ENCODE measurements at places on chromosomes 3 and 15.

DNA sequence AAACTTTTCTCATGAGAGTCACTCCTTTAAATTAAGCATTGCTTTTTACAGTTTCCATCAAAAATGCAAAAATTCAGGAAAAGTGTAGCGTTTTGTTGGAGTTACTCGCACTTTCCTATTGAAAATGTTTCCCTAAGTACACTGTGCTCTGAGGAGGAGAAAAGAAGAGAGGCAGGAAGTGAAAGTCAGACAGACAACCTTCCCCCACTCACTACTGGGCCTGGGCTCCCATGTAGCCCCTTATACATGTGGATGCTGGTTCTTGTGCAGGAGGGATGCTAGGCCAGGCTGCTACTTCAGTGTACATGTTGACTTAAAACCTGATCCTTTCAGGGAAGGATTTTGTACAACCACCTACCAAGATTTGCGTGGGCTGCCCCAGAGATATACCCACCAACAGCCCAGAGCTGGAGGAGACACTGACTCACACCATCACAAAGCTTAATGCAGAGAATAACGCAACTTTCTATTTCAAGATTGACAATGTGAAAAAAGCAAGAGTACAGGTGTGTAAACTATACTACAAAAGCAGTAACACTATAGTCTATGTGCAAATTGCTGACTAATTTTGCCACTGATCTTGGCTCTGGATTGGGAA lies 15.1 kb downstream of the KNG1 start:
- no peak for DNase-seq

- no peak for DNase-seq
These were observed 20.9 kb downstream of the CEMIP start for GRCh38 chr15:80800067-80800466.

GRCh38 chr15:52448011-52448890 lies 80.4 kb downstream of the MYO5A start:
- no peak for DNase-seq

DNA sequence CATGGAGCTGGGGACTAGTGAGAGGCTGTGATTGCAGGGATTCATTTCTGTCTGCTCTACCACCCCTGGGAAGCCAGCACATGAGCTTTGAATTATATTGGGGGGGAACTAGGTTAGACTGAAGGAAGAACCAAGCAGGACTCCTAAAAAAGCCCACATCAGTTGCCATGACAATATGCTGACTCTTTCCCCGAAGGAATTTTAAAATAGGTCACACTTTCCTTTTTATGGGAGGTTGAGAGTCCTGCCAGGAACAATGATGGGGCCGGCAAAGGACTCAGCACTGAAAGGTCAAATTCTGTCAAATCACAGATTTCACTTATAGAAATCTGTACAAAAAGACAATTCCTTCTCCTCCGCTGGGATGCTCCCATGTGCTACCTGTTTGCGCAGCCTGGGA lies 130.8 kb downstream of the ZNF621 start:
- DNase-seq: no peak

- no peak for DNase-seq
These were observed 120.9 kb downstream of the NEDD4 start for GRCh38 chr15:55872471-55872870.

- DNase-seq: no peak
These were observed 17.8 kb downstream of the SPTBN5 start for GRCh38 chr15:41876007-41876406.

GRCh38 chr3:8385848-8386620 lies 115.6 kb upstream of the LMCD1 start:
- DNase-seq: peak; percentile 27

DNA sequence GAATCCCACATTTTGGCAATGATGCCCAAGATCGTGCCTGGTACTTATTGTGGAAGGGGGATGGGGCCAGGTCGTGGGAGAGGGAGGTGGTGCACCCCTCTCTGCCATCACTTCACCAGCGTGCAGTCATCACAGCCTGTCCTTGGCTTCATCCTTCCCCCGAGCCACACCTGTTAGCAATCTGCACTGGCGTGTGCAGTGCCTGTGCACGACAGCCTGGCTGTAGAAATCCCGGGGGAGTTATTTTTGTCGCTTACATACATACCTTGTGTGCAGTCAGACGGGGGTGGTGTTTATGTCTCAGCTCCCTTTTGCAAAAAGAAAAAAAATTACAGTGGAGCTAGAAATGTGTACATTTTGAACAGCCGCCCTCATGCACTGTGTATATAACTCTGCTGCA lies 216.0 kb downstream of the TLE3 start:
- DNase-seq: no peak

- DNase-seq: peak; percentile 63
These were observed 113.5 kb upstream of the SLC7A14 start for GRCh38 chr3:170699158-170700053.

- no peak for DNase-seq
These were observed 82.6 kb upstream of the MAGI1 start for GRCh38 chr3:66121318-66121717.

GRCh38 chr3:89740881-89741177 lies 633.4 kb downstream of the EPHA3 start:
- DNase-seq: no peak

- DNase-seq: no peak
These were observed 2.1 kb downstream of the CCDC51 start for GRCh38 chr3:48437812-48438211.

GRCh38 chr15:44264148-44264547 lies 24.4 kb upstream of the GOLM2 start:
- no peak for DNase-seq

DNA sequence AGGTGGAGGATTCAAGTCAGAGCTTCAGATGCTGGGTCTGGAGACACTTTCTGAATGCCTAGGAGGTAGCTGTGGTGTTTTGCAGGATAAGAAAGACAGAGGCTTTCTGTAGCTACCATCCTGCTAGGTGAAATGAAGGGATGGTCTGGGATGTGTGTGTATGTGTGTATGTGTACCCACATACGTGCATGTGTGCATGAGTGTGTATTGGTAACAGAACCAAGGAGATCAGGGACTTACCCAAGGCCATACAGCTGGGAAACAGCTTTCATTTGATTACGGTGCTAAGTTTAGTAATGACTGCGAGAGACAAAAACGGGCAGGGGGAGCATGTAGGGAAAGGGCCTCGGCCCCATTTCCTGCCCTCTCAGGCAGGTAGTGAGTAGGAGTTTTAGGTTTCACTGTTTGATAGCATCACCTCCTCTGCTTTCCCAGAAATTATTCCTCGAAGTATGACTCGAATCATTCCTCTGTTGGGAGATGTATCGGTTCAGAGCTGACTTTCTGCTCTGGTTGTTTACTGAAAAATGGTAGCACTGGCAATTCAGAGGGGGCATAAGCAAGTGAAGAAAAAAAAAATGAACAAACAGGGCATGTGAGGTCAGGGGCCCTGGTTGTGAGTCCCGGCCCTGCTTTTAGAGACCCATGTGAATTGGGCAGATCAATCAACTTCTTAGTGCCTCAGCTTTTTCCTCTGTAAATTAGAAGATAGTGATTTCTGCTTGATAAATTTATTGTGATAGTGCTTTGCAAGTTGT lies 130.7 kb downstream of the LPP start:
- no peak for DNase-seq

- DNase-seq: no peak
These were observed 51.9 kb downstream of the CCK start for GRCh38 chr3:42214064-42214463.

DNA sequence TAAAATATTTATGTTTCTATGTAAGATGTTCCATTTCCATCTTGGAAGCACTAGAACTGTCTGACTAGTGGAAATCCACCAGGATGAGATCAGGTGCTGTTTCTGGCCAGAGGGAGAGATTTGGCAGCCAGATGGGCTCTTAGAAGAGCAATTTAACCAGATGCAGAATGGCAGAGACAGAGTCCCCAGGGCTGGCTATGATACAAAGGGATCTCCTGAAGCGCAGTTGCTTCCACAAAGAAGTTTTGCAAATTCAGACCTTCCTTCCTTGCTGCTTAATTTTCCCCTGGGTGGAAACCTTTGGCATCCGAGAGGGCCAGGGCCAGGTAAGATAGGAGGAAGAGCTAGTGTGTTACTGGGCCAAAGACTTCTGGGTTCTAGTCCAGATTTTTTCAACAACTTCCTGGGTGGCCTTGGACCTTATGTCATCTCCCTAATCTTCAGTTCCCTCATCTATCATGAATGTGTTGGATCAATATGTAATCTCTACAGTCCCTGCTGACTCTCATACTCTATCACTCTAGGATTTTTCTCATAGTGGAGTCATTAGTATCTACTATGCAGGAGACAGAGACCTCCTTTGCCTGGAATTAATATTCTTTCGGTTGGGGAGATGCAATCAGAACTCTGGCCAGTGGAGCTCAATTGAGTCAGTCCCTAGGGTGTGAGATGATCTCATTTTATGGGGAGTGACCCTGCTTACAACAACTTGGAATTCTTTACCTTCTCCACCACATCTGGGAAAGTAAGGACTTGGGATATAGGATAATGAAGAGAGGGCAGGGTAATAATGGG lies 41.1 kb upstream of the NDUFB4 start:
- DNase-seq: no peak

All from brain microvascular endothelial cell (primary cell).